ENCODE measurements at places on chromosomes 2 and 18. TPM values are rescaled to one million over a fixed set of nuclear protein-coding genes. Genes with fewer than 3 reads are reported as not detected.

The ACMSD gene
- not detected for total RNA-seq

The NDC80 gene
- 3.9 TPM for total RNA-seq

DNA sequence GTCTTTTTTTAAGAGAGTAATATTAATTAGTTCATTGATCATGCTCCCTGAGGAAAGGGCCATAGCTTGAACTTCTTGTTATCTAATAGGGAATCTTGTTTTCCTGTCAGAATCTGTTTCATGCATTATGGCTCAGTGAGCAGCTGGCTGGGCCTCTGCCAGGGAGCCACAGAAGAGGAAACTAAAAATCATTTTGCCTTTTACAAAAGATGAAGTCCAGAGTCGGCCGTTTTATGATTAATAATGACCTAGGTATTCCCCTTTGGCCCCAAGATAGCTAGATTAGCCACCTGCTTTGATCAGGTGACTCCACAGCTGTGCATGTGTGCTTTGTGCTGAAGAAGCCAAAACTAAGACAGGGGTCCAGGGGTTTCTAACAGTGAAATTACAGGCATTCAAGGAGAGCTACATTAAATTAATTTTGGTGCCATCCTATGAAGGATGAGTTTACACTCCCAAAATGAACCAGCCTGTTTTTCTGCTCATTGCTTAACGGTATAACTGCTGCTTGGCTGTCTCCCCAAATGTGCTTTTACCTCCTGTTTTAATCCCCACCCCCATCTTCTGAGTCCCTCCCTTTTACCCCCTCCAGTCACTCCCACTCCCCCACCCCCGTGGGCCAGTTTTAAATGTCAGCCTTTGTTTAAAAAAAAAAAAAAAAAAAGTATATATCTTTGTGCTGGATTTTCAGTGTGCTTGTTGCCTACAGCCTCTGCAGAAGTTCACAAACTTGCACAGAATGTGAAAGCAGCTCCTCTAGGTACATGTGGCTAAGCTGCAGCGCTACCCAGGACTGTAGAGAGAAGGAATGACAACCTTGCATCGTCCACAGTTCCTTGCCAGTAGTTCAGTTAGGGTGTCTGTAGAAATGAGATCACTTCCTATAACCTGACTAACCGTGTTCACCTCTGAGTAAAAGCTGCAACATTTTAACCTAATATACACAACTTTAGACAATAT lies 93.1 kb downstream of the CABLES1 start:
- no peak for DNase-seq

GRCh38 chr18:23521907-23522306 lies 18.6 kb downstream of the RMC1 start:
- no peak for DNase-seq

DNA sequence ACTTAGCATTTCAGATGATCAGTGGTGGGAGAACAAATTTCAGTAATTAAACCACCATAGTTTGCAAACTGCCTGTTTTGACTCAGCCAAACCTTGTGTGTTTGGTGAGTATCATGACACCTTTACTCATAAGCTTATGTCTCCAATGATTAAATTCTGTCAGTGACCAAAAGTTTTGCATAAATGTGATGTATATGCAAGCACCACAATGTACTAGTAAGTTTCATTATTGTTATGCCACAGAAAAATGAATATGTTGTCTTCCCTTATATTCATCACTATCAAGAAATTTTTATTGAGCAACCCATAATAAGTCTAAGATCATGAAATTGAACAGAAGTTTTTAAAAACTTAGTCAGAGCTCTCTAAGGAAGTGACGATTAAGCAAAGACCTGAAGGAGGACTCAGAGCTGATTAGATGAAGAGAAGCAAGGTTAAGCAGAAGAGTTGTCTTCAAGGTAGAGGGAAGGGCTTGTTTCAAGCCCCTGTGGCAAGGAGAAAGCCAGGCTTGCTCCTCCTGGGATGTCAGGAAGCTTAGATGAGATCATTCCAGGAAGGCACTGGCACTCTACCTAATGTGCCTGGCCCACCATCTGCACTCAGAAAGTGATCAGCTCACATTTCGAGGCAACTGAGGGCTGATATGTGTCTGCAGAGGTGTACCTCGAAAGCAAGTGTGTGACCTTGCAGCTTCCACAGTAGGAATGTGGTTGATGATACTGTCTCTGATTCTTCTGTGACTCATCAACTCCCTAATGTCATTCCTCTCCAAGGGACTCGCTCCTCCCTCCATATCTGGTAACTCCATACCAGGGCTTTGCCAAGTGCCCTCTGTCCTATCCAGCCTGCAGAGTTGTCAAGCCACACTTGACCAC lies 54.7 kb downstream of the KCTD18 start:
- DNase-seq, result no peak
